ENCODE measurements at places on chromosomes 4 and X.

GRCh38 chr4:146214238-146214637 lies at the start of gene REELD1:
Gene REELD1 (plus strand): TSS chr4:146214538. CDS start chr4:146216953, 2,415 bp downstream.
- no peak for DNase-seq
- no peaks in the 10 kb centered on the region for H3K27me3 ChIP-seq
- H3K27ac ChIP-seq, result peak within 1 kb of the TSS; percentile 67

- no peak overlapping the region for H3K4me3 ChIP-seq
- H3K27ac ChIP-seq, result peak overlapping the region; percentile 45
- DNase-seq, result peak; percentile 42
- H3K36me3 ChIP-seq, result no peaks in the 10 kb centered on the region
- no peaks in the 10 kb centered on the region for H3K4me1 ChIP-seq
- H3K27me3 ChIP-seq, result no peaks in the 10 kb centered on the region
Observed at GRCh38 chr4:125620066-125620860, 305.5 kb downstream of the FAT4 start.

DNA sequence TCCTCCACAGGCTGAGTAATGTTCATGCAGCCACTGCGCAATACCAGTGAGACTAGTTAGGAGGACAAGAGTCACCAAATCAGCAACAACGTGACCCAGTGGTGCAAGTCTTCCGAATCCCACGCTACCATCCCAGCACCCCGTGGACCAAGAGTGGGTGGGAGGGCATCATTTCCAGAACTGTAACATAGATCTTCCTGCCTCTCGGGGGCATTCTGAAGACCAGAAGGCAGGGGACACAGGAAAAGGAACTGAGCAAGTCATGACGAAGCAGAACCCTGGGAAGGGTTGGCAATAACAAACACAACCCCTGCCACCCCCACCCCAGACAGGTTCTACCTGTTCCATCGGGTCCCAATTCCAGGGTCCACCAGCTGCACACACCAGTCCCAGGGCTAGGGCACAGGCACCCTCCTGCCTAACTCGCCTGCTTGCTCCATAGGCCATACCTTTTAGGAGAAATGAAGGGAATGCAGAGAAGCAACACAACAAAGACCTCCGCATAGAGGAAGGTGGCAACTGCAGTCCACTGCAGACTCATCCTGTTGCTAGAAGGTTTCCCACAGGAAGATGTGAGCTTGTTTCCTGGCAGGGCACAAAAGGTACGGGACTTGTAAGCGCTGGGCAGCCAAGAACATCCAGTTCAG lies 1.4 kb downstream of the BCAP31 start:
- H3K36me3 ChIP-seq, result peaks cover 36% of the 10 kb centered on the region
- H3K4me3 ChIP-seq, result peak overlapping the region; percentile 73
- no peak for DNase-seq
- H3K4me1 ChIP-seq, result peaks cover 35% of the 10 kb centered on the region

GRCh38 chrX:118480172-118480571 lies 15.4 kb upstream of the DOCK11 start:
- no peaks in the 10 kb centered on the region for H3K36me3 ChIP-seq
- H3K4me3 ChIP-seq, result no peak overlapping the region
- H3K27ac ChIP-seq, result no peak overlapping the region

DNA sequence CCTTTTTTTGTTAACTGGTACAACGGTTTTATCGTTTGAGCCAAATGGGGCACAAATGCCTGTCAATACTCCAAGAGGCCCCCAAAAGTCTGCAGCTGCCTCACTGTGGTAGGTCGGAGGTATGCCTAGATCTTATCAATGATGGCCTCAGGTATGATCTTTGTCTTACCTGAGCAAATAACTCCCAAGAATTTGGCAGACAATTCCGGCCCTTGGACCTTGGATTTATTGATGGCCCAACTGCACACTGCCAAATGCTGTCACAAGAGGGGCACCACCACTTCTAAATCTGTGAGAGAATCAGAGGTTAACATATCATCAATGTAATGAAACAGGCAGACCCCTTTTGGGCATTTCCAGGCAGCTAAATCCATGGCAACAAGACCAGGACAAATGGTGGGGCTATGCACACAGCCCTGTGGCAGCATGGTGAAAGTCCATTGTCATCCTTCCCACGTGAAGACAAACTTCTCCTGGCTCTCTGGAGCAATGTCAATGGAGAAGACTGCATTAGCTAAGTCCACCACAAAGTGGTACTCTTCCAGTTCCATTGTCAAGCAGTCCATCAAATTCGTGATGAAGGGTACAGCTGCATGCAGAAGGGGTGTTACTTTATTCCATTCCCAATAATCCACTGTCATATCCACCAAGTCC lies 28.6 kb downstream of the CXCL13 start:
- no peak overlapping the region for H3K4me3 ChIP-seq
- H3K36me3 ChIP-seq, result no peaks in the 10 kb centered on the region
- DNase-seq, result no peak
- no peak overlapping the region for H3K27ac ChIP-seq
- H3K27me3 ChIP-seq, result no peaks in the 10 kb centered on the region

GRCh38 chr4:80173401-80173800 lies 23.9 kb upstream of the PRDM8 start:
- no peak overlapping the region for H3K4me3 ChIP-seq
- H3K27me3 ChIP-seq, result no peaks in the 10 kb centered on the region
- peaks cover 10% of the 10 kb centered on the region for H3K4me1 ChIP-seq
- no peaks in the 10 kb centered on the region for H3K36me3 ChIP-seq
- H3K27ac ChIP-seq, result no peak overlapping the region

GRCh38 chrX:29225670-29226069 lies 638.4 kb downstream of the IL1RAPL1 start:
- H3K4me1 ChIP-seq, result no peaks in the 10 kb centered on the region
- no peaks in the 10 kb centered on the region for H3K36me3 ChIP-seq
- no peaks in the 10 kb centered on the region for H3K27me3 ChIP-seq
- DNase-seq, result no peak

DNA sequence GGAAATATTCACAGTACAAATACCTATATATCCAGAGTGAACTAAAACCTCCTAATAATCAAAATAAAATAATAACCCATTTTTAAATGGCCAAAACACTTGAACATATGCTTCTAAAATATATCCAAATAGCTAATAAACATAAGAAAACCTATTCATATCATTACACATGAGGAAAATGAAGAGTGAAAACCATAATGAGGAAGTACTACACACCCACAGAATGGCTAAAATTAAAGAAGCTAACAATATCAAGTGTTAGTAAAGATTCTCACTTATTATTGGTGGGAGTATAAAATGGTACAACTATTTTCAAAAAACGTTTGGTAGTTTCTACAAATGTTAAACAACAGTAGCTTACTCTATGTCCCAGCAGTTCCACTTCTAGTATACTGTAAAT lies 92.1 kb downstream of the KLHL13 start:
- H3K27ac ChIP-seq, result peak overlapping the region; percentile 82
- H3K4me1 ChIP-seq, result peaks cover 35% of the 10 kb centered on the region
- no peak overlapping the region for H3K4me3 ChIP-seq
- no peak for DNase-seq

GRCh38 chr4:172584816-172585215 lies 583.8 kb upstream of the GALNT7 start:
- H3K4me3 ChIP-seq, result no peak overlapping the region
- DNase-seq, result no peak
- no peaks in the 10 kb centered on the region for H3K4me1 ChIP-seq

DNA sequence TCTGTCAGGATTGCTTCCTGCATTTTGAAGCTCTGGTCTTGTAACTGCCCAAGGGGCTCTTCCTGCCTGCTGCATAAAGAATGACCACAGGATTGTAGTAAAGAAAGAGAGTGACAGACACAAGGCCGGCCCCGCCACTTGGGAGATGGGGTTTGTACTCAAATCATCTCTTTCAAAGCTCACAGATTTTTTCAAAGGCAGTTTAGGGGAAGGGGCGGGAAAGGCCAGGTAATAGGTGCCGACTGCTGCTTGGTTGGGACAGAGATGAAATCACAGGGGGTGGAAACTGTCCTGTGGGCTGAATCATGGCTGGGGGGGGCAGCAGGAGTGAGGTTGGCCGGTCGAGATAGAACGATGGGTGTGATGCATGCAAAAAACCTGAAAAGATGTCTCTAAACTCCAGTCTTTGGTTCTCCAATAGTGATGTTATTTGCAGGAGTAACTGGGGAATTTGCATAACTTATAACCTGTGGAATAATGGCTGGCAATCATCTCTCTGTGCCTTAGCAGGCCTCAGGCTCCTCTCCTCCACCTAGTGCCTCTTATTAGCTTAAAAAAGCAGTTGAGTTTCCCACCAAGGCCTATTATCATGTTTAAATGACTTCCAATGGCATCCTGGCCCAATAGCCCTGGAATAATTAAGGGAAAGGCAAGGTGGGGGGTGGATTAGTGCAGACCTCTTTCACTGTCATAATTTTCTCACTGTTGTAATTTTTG lies 778.4 kb upstream of the FRG1 start:
- no peak for DNase-seq
- H3K36me3 ChIP-seq, result no peaks in the 10 kb centered on the region
- H3K27ac ChIP-seq, result no peak overlapping the region
- no peaks in the 10 kb centered on the region for H3K4me1 ChIP-seq

All from SJSA1 (cell line).